CD4-positive, CD25-positive, alpha-beta regulatory T cell (primary cell): ENCODE measurements at places on chromosomes 7 and 10. TPM values are rescaled to one million over a fixed set of nuclear protein-coding genes. Genes with fewer than 3 reads are reported as not detected.

Gene C7orf33
- polyA plus RNA-seq, result not detected

Gene ELMO1
- 53.5 TPM for polyA plus RNA-seq

Gene IDI2
- not detected for polyA plus RNA-seq

Gene TMEM270
- polyA plus RNA-seq, result not detected

Gene C10orf53
- polyA plus RNA-seq, result not detected

Gene GPR15LG
- not detected for polyA plus RNA-seq

Gene PKD2L1
- not detected for polyA plus RNA-seq

Gene DPCD
- 1.7 TPM for polyA plus RNA-seq

Gene AASS
- polyA plus RNA-seq, result 1.7 TPM

Gene PHYHIPL
- polyA plus RNA-seq, result not detected

Gene RNF32
- 1.4 TPM for polyA plus RNA-seq

Gene DIP2C
- polyA plus RNA-seq, result 1.4 TPM

Gene CELF2
- 117 TPM for polyA plus RNA-seq

Gene GTF2IRD2
- polyA plus RNA-seq, result 9.5 TPM

Gene TFAM
- polyA plus RNA-seq, result 51.2 TPM

Gene TMEM139
- 0.75 TPM for polyA plus RNA-seq

Gene OR6V1
- polyA plus RNA-seq, result not detected

Gene MINDY3
- 5.5 TPM for polyA plus RNA-seq

Gene ACTR3C
- polyA plus RNA-seq, result 4.6 TPM

Gene NPC1L1
- not detected for polyA plus RNA-seq

Gene KIF11
- 2.1 TPM for polyA plus RNA-seq

Gene ZNF786
- polyA plus RNA-seq, result 4.7 TPM

Gene PNLIP
- polyA plus RNA-seq, result not detected

Gene POM121
- polyA plus RNA-seq, result 6.1 TPM
